Ovary (tissue), 10 donors: ENCODE measurements at places on chromosomes 7 and 10.

DNA sequence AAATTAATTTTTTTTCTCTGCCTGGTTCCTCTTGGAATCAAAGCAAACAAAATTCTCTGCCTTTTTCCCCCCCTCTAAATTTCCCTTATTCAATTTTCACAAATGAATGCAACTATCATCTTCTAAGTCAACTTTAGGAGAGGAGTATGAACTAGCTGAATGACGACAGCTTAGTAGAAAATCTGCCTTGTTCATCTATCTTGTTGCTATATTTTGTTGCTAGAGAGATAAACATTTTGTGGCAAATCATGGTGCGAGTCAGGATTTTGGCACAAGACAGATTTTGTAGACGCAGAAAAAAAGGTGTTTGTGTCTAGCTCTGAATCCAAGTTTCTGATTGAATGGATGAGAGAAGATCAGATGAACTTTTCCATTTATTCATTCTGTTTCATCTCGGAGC is 81.0 kb upstream of the FZD8 start:
- no peak for DNase-seq

- no peak for DNase-seq
Observed at GRCh38 chr7:32223721-32224120, 153.5 kb upstream of the PDE1C start.

DNA sequence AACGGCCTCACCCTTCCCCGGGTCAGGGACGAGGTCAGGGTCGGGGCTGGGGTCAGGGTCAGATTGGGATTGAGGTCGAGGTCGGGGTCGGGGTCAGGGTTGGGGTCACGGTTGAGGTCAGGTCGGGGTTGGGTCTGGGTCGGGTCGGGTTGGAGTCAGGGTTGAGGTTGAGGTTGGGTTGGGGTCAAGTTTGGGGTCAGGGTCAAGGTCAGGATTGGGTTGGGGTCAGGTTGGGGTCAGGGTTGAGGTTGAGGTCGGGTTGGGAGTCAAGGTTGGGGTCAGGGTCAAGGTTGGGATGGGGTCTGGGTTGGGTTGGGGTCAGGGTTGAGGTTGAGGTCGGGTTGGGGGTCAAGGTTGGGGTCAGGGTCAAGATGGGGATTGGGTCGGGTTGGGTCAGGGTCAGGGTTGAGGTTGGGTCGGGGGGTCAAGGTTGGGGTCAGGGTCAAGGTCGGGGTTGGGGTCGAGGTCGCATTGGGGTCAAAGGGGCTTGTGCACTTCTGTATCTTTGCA is 131.4 kb downstream of the VIPR2 start:
- peak; percentile 70 for DNase-seq

GRCh38 chr7:27952456-27953285 is 212.7 kb downstream of the TAX1BP1 start:
- no peak for DNase-seq

- DNase-seq, result no peak
Observed at GRCh38 chr10:25036381-25036780, 20.0 kb downstream of the THNSL1 start.

DNA sequence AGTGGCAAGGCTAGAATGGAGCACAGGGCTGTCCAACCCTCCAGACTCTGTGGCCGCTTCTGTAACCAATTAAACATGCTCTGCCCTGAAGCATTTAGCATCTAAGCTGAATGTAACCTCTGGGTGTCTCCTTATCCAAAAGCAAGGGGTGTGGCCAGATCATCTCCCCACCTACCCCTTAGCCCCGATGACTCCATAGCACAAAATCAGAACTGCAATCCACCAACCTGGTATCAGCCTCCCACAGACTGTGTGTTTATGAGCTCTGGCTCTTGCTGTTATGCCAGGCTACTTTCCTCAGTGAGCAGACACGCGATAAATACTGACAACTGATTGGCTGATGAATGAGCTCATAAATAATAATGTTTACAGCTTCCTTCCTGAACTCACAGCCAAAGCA is 3.2 kb downstream of the FRMD4A start:
- no peak for DNase-seq

GRCh38 chr7:781186-781849 is 51.0 kb upstream of the SUN1 start:
- peak; percentile 59 for DNase-seq

DNA sequence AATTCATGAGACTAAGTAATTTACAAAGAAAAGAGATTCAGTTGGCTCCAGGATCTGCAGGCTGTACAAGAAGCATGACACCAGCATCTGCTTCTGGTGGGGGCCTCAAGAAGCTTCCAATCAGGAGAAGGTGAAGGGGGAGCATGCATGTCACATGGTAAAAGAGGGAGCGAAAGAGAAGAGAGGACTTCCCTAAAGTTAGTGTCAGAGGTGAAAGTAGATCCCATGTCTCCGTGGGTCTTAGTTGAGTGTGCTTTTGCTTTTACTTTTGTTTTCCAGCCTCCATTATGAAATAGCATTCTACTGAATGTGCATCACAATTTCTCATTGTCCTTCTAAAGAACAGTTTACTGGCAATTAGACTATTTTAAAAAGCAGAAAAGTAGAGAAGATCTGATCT is 213.6 kb upstream of the FZD1 start:
- DNase-seq, result no peak

DNA sequence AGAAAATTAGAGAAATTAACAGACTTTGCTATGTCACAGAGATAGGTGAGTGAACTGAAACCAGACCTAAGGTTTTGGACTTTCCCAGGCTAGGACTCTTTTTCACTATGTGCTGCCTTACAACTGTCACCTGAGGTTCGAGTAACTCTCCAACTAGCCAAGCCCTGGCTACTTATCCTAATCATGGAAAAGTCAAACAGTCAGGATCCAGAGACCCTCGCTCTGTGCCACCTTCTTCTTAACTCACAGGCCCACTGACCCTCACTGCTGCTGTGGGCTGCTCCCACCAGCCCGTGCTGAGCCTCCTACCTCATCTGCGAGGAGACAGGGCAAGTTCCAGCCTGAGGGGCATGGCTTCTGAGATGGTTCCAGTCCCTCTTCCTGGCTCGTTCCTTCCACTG is 211.4 kb upstream of the KLF14 start:
- no peak for DNase-seq

- DNase-seq, result no peak
Observed at GRCh38 chr7:115328018-115328417, 406.1 kb downstream of the MDFIC start.

DNA sequence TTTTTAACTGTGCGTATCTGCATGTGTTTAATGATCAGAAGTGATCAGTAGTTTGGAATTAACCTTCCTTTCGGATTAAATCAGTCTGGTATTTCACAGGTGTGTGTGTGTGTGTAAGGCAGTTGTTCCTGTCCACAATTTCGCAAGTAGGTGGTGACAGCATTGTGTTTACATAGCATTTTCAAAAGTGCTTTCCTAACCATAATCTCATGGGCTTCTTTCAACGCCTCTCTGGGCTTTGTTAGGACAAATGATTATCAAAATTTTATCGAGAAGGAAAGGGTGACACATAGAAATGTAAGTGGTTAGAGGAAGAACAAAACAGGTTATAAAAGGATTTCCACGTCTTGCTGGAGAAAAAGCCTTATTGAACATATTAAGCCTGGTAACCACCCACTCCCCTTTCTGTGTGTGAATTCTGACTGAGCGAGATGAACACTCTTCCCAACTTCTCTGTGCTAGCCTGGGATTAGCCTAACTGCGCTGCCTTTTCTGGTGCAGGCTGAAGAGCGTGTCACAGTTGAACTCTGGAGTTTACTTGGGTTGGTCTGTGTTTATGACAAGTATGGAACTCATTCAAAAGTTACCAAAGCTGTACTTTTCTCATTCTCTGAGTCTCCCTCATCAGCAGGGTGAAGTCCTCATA is 292.3 kb upstream of the PITRM1 start:
- no peak for DNase-seq

DNA sequence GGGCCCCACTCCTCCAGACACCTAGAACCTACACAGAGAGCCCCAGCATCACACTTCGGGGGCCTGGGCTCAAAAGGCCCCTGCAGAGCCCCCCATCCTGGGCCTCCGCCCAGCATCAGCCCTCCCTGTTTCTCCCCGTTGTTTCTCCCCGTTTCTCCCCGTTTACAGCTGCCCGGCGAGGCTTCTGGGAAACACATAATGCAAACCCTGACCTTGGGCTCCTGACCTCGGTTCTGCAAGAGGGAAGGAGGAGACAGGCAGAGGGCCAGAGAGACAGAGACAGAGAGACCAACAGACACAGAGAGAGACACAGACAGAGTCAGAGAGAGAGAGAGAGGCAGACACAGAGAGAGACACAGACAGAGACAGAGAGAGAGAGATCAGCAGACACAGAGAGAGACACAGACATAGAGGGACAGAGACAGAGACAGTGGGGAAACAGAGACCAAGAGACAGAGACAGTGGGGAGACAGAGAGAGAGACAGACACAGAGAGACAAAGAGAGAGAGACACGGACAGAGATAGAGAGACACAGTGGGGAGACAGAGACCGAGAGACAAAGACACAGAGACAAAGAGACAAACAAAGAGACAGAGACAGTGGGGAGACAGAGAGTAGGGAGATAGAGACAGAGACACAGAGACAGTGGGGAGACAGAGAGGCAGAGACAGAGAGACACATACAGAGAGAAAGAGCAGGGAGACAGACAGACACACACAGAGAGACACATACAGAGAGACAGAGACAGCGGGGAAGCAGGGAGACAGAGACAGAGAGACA is 12.5 kb downstream of the VENTX start:
- peak; percentile 90 for DNase-seq

DNA sequence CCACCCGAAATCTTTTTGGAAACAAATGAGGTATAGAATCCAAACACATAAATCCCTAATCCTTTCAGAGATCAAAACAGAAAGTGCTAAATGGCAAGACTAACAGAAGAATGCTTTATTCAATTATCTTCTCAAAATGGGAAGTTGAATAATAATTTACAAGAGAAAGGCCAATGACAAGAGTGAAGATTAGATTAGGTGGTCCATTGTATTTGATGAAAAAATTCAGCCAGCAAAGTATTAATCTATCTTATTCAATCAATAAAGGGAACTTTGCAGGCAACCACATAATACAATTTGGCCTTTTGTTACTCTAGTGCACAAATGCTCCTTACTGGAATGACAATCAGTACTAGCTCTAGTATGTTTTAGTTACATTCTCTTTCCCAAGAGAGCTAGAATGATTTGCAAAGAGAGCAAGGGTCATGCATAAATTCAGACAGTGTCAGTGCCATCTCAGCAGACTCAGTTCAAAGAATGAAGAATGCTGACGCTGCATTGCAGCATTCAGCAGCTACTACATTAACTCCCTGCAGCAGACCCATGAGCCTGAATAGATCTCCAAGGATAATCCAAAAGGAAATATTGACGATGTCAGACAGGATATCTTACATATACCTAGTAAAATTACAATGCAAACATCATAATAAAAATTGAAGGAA is 131.8 kb downstream of the ANK3 start:
- no peak for DNase-seq

- no peak for DNase-seq
Observed at GRCh38 chr7:1809070-1809469, 139.0 kb downstream of the ELFN1 start.

DNA sequence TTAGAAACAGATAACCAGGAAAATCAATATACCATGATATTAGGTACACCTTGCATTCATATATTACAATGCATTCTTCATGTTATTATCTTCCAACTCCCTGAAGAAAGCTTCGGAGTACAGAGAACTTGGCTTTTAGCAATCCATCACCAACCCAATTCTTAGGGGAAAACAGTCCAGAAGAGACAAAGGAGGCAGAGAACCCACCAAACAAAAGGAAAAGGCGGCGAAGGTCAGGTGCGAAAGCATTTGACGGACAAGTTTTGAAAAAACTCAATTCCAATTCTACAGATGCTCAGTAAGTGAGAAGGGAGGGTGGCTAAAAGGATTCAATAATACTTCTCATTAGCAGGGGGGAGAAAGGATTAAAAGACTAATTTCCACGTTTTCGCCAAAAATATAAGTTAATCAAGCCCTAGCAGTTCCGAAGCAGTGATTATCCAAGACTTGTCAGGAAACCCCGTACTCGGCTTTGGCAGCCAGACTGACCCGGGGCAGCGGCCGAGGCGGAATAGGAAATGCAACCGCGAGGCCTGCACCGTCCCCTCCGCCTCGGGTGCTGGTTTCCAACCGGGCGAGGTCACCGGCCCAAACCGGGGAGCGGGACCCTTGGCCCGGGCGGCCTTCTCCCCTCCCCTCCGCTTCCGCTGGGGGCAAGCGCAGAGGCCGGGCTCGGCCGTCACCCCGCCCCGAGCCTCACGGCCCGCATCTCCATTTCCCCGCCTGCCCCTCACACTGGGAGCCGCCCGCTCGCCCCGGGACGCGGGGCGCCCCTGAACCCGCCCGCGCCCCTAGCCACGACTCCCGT is 747 bp downstream of the GDI2 start:
- peak; percentile 53 for DNase-seq

DNA sequence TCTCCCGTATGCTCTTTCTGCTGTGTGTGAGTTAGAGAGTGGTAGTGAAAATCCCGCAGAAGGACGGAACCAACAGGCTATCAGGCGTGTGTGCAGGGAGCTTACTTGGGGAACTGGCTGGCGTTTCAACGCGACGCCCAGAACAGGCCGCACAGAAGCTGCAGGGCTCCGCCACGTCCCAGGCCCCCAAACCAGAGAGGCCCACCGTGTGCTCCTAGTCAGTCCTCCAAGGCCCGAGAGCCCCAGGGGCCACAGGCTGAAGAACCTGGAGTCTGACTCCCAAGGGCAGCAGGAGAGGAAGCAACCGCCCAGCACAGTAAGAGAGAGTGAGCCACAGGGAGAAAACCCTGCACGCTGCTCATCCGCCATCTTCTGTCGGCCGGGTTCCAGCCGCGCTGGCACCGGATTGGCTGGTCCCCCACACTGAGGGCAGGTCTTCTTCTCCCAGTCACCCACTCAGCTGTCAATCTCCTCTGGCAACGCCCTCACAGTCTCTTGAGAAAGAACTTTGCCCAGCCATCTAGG is 730.6 kb upstream of the VSTM2A start:
- no peak for DNase-seq

- no peak for DNase-seq
Observed at GRCh38 chr7:88172842-88173241, 47.0 kb downstream of the SRI start.

DNA sequence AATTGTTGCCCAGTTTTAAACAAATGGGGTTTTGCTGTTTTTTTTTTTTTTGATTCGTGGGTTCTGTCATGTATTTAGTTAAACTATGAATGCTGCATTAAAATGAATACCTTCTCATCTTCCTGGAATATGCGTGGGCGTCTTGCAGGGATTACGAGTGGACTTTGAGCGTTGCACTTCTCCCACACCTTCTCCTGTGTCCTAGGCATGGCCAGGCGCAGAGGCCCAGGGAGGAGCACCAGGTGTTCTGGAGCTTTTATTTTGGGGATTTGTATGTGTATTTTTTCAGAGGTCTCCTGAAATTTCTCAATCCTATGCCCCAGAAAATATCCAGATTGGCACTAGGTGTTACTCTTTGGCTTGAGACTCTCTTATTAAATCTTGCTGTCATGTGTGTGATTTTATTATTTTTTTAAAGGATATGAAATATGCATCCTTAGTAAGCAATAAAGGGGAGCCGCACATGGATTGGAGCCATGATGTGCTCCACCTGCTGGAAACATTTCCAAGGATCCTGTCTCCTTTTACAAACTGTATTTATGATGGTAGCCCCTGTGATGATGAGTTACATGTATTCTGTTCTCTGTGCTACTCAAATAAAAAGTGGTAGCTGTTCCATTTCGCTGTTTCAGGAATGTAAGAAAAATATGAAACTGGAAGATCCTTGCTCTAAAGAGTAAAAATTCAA is 482.2 kb upstream of the KLF6 start:
- DNase-seq, result no peak
